ENCODE measurements at places on chromosomes 2 and 18.

DNA sequence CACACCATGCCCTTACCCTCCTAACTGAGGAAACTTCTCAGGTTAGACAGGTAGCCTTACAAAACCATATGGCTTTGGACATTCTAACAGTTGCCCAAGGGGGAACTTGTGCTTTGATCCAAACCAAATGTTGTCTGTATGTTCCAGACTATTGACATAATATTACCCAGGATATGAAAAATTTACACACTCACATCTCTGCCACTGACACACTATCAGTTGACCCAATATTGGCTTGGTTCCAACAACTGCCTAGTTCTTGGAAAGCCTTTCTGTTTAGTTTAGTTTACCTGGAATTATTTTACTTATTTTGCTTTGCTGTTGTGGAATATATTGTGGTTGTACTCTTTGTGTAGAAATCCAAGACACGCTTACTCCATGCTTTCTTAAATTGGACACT lies 178.4 kb downstream of the RNF152 start:
- DNase-seq, result no peak

DNA sequence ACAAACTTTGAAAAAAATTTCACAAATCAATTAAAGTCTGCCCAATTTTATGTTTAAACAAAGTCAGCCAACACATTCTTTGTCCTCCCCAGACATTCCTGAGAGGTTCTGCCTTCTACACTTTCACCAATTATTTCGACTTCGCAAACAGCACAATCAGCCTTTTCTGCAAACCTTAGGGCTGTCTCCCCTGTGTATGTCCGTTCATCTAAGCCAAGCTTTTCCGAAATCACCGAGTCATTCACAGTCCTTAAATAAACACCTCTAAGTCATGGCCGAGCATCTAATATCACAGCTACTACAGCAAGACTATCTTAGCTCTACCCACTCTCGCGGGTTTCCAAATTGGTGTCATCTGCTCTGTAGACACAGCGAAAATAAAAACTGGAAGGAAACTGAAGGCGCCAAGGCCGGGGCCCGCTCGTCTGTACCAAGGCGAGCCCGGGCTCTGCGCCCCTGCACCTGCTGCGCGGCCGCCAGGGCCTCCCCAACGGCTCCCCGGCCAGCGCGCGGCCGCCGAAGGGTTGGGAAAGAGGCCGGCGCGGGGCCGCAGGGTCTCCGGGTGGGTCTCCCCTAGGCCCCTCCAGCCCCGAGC lies 730 bp downstream of the ODC1 start:
- DNase-seq, result peak; percentile 49

DNA sequence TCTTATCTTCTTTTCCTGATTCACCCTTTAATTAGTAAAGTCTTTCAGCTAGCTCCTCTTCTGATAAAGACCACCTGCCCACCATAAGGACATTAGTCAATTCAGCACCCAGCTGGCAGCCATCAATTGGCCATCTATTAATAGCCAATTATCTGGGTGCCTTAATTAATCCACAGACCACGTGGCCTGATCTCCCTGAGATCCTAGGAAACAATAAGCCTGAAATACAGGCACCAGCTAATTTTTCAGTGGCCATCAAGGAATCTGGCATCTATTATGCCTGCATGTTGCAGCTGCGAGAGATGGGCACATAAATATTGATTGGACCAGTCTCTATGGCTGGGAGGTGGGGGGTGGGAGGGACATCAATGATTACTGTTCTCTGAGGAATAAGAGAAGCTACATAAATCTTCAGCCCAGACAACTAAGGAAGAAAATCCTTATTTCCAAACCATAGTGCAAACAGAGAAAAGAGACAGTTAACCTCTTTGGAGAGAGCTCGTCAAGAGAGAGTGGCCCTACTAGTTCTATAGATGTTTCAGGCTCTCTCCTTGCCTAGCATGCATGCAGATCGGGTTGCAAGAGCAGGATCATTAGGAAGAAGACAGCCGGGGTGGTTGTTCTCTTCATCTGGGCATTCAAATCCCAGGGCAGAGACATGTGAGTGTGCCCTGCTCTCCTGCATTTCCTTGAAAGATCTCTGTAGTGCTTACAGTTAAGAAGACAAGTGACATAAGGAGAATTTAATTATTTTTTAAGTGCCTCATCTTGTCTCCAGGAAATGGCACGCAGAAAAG lies 8.7 kb downstream of the GALNT14 start:
- no peak for DNase-seq

DNA sequence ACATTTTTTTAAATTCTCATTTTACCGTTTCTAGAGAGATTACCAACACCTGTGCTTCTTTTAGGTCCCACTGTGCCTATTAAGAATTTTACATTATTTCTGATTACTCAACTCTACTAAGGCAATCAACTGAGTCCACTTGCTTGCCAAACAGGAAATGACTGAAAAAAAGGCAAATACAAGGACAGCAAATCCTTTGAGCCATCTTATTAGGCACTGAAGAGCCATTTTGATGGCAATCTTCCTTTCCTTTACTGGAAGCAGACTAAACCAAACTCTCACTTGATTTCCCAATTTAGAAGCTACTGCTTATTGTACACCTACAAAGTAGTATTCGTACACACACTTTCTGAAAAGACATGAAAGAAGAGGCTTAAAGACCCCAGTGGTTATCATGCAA lies 121.4 kb upstream of the COL3A1 start:
- DNase-seq, result peak; percentile 8

DNA sequence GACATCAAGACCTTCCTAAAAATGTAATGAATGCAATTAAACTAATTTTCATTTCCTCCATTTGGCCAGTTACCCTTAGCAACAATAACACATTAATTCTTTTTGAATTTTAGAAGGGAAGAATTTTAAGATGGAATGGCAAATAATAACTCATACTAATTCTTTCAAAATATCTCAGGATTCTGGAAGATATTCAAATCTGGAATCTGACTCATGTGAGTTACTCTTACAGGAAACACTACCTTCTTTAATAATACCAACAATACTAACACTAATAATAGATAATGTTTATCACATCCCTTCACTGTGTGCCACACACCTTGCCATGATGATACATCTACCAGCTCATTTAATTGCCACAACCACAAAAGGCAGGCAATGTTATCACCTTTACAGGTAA lies 46.4 kb downstream of the ZNF521 start:
- DNase-seq, result no peak

DNA sequence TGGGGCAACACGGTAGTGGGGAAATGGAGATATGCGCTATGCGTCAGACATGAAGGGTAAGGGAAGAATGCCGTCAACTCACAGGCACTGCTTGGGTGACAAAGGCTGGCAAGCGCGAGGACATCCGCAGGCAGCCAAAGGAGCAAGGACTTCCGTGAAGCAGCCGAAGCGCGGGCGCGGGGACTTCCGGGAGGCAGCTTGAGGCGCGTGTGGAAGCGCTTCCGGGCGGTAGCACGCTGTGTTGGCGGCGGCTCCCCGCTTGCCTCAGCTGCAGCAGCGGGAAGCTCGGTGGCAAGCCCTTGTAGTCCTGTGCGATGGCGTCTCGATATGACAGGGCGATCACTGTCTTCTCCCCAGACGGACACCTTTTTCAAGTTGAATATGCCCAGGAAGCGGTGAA lies at the start of gene PSMA8:
Gene PSMA8 (plus strand): TSS at position 218 of the 400 bp plus-strand sequence. CDS start 97 bp downstream, at position 315.
- DNase-seq, result no peak

GRCh38 chr2:100192825-100193224 lies 50.4 kb upstream of the AFF3 start:
- no peak for DNase-seq

GRCh38 chr2:17658251-17658843 lies 95.3 kb downstream of the SMC6 start:
- no peak for DNase-seq

GRCh38 chr2:23772056-23772455 lies 154.9 kb downstream of the ATAD2B start:
- no peak for DNase-seq

- no peak for DNase-seq
These were observed 289.6 kb upstream of the SLC8A1 start for GRCh38 chr2:40741532-40741931.

Measured in MCF 10A (cell line).